ENCODE measurements at places on chromosomes 6 and 20.
A peak's percentile ranks its signal among the peaks of the same experiment; 100 is the strongest.

DNA sequence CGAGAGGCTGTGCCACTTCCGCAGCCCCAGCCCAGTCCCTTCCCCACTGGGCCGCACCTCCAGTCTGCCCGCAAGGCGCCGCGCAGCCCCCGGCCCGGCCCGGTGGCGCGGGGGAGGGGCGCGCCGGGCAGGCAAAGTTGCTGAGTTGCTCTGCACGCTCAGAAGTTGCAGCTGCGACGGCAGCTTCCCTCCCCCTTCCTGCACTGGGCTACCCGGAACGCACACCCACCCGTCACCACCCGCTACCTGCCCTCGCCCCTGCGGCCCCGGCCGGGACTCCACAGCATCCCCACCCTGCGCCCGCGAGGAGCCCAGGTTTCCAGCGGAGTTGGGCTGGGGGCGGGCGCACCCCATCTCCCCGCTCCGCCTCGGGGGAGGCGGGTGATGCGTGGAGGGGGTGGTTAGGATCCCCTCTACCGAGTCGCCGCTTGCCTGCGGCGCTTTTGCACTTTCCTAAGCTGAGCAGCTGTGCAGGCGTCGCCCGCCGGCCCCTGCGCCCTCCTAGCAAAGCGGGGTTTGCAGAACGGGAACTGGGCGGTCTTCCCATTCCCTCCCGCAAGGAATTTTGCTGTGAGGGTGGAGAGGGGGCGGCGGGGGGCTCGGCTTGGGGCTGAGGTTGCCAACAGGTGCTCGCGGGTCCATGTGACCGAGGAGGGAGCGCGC is 55.9 kb upstream of the RREB1 start:
- peak; percentile 26 for DNase-seq

DNA sequence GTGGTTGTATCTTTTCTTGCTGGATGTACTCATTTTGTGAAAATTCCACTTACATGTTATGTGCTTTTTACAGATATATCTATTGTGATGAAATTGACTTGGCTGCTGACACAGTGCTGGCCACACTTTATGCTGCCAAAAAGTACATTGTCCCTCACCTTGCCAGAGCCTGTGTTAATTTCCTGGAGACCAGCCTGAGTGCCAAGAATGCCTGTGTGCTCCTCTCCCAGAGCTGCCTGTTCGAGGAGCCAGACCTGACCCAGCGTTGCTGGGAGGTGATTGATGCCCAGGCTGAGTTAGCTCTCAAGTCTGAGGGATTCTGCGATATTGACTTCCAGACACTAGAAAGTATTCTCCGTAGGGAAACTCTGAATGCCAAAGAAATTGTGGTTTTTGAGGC is 4.9 kb downstream of the BTBD3 start:
- no peak for DNase-seq

- no peak for DNase-seq
These were observed 40.3 kb downstream of the ATP9A start for GRCh38 chr20:51727872-51728271.

DNA sequence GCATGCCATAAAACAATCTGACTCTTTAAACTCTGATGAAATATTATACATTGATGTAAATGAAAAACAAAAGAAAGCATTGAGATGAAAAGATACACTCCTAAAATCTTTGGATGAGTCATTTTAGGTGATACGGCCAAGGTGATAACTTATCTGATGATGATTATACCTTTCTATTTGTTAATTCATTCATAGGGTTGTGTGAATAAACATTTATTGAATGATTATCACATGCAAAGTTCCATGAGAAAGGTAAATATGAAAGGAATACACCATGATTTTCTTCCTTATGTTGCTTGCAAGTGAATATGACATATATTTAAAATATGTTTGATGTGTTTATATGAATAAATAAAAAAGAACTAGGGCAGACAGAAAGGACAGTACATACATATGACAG is 15.4 kb upstream of the HIVEP1 start:
- no peak for DNase-seq

DNA sequence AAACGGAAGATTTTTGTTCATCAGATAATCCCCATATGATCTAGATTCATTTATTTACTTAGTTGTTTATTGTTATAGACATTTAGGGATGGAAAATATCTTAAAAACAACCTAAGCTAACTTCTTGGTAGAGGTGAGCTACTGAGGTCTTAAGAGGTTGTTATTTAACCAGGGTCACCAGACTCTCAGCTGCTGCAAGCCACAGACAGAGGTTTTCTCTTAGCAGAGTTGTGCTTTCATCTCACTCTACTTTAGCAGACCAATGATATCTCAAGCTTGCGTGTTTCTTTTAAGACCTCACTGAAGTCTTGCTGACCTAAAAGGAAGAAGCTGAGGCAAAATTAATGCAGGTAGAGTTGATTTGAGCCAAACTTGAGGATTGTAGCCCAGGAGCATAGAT is 43.6 kb downstream of the NCOA7 start:
- peak; percentile 17 for DNase-seq

DNA sequence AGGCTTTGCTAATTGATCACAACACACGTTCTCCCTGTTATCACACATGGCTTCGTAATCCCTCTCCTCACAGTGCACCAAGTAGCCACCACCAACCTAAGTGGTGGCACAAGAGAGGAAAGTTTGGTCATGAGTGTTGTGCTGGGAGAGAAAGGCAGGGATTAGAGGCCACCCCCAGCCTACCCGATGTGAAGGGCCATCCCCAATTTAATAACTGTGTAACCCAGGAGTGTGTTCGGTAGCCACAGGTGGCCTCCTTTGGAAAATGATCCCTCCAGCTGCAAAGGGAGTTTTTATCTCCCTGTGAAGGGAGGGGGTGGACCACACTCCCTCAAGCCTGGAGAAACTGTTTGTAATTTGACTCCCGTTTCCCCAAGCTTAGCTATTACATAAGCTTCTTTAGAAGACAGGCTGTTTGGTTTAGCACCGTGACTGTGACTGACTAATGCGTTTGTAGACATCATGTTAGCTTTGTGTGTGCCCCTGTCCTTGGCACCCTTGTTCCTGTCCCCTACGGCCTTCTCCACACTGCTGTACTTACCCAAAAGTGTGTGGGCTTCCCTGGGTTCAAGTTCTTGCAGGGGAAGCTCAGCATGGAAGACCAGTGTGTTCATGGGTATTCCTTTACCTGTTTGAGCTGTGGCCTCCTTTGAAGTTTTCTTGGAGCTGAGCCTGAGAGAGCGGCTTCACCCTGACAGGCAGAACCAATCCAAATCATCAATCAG is 20.6 kb downstream of the PPP1R16B start:
- no peak for DNase-seq

DNA sequence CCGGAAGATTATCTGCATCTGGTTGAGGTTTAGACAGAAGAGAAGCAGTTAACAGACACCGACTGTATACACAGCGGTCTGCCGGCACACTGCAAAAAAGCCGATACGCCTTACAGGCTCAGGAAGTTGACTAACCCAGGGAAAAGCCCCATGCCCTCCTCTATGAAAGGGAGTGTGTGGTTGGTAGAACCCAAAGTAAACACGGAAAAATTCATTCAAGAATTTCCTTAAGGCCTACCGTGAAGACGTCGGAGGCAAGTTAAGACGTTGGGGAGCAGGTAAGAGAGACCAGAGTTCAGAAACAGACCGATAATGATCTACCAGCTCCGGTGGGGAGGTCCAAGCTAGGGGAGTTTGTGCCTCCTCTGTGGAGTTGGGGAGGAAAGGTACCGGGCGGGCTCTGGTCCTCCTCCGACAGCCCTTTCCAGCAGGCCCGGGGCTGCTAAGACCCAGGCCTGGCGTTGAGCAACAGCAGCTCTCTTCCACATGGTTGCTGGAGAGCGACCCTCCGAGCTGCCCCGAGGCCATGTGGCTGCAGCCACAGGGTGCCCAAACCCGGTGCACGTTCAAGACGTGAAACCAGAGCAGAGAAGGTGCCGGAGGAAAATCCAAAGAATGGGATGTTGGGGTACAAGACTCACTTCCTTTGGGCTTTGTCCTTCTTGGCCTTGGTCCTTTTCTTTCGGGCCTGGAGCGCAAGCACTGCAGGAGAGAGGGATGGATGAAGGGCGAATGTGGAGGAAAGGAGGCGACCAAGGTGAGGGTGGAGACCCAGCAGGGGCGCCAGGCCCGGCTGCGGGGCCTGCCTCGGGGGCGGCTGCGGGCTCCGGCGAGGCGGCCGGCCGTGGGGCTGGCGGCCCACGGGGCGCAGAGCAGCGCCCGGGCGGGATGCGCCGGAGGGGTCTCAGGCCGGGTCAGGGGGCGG is 809 bp downstream of the SRPK1 start:
- DNase-seq = peak; percentile 56

GRCh38 chr20:3485913-3486312 is 15.1 kb downstream of the ATRN start:
- no peak for DNase-seq

DNA sequence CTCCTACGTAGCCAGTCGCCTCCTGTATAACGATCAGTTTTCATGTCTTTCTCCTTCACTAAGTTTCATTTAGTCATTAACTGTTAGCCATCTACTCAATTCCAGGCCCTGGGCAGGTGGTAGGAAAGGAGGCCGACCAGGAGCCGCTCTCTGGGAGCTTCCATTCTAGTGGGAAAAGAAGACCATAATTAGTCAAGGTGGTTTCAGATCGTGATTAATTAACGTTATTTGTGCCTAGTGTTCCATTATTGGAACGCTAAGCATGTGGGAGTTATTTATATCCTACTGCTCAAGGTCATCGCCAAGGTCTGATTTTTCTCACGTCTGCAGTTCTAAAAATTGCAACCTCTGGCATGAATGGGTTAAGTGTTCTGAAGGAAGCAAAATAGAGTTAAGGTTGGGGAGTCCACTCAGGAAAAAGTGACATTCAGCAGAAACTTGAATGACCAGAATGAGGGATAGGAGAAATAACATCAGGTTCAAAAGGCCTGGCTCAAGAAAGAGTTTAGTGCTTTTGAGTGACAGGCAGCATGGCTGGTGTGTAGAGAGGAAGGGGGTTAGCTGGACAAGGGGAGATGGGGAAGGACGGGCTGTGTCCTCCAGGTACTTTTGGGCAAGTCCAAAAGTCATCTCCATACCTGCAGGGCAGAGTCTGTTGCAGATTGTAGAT is 812 bp downstream of the SLC9A8 start:
- no peak for DNase-seq

- no peak for DNase-seq
These were observed 43.2 kb upstream of the SMIM8 start for GRCh38 chr6:87279196-87279595.

GRCh38 chr6:147173675-147174308 is 30.4 kb upstream of the STXBP5 start:
- DNase-seq = no peak

DNA sequence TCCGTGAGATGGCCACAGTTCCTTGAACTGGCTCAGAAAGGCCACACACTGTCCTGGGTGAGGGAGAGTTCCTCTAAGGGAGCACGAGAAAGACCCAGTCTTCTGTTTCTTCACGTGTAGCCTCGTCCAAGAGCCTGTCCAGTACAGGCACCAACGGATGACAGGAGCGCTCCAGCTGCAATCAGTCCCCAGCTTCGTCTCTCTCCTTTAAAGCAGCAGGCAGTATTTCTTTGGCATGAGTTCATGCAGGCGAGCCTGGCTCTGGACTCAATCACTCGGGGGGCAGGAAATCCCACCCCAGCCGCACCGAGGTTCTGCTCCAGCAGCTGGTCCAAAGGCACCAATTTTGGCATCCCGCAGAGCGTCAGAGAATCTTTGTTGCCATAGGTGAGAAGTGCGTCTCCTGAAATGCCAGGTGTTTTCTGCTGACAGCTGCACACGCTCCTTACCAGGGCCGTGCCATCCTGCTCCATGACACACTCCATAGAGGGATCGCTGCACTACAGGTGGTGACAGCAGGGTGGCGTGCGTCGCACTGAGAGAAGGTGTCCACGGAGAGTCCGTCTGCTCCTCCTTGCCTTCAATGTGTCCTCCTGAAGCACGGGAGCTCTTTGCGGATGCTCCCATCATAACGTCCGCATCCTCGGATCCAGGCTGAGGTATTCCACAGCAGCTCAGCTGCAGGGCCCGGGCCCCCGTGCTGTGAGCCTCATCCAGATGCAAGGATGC is 59.6 kb upstream of the AFDN start:
- DNase-seq = no peak

DNA sequence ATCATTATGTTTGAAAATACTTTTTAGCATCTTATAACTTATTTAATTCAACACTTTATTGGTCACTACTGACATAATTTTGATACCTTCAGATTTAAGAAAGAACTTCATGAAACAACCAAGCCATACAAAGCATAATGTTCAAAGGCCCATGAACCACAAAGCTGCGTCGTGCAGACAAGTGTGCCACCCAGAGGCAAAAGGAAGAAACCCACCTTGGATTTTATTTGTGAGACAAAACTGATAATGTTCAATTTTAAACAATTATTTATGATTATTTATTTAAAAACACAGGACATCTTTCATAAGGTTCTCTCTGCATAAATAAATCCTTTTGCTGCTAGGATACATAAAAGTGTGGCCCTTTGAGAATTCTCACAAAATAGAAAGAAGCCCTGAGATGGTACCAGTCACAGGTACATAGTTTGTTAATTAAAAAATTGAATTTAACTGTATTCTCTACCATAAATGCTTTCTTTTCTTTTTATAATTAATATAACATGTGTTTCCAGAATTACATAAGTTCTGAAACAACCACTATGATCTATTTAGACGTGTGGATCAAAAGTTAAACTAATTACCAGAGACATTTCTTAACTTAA is 143.7 kb downstream of the RALGAPA2 start:
- DNase-seq = peak; percentile 41

GRCh38 chr20:55153001-55153645 is 677.7 kb downstream of the DOK5 start:
- no peak for DNase-seq

DNA sequence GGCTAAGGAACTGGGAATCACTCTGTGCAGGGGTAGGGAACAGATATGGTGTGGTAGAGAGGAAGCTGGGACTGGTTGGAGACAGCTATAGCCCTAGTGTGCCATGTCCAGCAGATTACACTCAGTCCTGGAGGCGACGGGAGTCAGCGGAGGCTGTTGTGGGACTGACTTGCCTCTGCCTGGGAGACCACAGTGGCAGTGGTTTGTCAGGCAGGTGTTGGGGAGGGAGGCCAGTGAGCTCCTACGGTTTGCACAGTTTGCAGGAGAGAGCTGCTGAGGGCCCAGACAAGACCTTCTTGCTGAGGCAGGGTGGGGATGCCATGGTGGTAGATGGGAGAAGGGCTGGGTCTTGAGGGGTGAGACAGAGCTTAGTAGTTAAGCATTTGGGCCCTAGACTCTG is 4.9 kb downstream of the PLCG1 start:
- peak; percentile 28 for DNase-seq

DNA sequence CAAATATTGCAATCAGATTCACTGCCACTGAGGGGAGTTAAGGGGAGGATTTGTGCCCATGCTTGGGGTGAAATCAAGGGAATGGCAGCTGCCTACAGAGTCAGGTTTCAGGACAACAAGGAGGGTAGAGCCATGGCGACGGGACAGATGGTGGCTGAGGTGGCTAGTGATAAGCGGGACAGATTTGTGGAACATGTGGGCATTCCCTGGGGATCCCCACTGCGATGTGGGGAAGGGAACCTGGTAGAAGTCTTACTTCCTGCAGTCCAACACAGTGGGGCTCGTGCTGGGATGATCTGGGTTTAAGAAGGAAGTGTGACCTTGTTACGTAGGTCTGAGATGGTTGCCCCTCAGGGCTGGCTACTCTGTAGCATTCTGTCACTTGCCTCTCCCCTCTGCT is 292.0 kb upstream of the JARID2 start:
- DNase-seq = no peak

GRCh38 chr20:36886859-36887751 is 11.2 kb downstream of the TLDC2 start:
- peak; percentile 82 for DNase-seq

- DNase-seq = no peak
These were observed 962.1 kb downstream of the GRIK2 start for GRCh38 chr6:102355578-102355977.
